ENCODE measurements at places on chromosomes 1 and 21.

DNA sequence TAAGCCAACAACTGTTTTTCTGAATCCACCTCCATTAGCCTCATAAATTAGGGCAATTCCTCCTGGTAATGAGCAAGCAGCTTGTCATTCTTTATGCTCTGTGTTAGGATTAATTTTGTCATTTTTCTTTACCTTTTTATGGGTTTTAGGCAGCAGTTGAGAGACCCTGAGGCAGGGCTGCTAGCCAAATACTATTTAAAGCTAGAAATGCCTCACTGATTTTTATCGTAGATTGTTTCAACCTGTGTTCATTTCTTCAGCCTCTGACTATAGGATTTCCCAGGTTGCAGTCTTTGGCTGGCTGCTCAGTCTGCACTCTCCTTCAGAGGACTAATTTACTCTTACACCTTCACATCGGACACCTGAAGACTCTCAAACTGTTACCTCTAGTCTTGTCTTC lies 61.9 kb upstream of the RABGAP1L start:
- no peak for DNase-seq

DNA sequence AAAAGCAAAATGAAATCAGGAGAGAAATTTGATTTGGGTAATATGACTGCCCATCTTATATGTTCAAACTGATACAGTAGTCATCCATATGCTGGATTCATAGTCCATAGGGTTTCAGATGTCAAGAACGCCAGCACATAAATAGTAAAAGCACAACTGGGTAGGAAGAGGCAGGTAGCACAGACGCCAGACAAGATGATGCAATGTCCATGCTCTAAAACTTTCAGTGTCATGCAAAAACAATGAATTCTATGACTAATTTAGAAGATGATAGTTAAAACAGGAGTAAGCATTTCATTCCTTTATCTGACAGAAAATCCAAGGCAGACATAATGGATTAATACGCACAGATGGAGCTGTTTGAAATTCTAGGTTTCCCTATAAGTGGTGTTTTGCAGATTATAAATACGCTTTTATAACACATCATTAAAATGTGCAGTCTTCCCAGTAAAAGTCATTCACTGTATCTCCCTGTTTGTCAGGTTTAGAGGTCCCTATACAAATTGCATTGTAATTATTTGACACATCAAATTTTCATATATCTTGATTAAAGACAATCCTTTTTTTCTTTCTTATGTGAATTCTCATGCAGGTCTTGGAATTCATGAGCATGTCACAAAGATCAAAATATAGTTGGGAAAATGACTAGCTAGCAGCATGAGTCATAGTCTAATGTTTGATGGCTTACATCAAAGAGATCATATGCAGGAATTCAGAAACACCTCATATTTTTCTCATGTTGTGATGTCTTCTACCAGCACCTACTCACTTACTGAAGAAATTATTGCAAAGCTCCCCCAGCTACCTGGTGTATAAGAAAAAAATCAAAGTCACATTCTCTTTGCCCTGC lies 139.9 kb downstream of the DSCAM start:
- DNase-seq = peak; percentile 63

DNA sequence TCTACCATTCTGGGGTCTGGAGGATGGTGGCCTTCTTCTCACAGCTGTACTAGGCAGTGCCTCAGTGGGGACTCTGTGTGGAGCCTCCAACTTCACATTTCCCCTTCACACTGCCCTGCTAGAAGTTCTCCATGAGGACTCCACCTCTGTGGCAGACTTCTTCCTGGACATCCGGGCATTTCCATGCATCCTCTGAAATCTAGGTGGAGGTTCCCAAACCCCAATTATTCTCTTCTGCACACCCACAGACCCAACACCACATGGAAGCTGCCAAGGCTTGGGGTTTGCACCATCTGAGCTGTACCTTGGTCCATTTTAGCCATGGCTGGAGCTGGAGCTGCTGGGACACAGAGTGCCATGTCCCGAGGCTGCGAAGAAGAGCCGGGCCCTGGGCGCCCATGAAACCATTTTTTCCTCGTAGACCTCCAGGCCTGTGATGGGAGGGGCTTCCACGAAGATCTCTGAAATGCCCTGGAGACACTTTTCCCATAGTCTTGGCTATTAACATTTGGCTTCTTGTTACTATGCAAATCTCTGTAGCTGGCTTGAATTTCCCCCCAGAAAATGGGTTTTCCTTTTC lies 170.5 kb downstream of the FOXD2 start:
- no peak for DNase-seq

DNA sequence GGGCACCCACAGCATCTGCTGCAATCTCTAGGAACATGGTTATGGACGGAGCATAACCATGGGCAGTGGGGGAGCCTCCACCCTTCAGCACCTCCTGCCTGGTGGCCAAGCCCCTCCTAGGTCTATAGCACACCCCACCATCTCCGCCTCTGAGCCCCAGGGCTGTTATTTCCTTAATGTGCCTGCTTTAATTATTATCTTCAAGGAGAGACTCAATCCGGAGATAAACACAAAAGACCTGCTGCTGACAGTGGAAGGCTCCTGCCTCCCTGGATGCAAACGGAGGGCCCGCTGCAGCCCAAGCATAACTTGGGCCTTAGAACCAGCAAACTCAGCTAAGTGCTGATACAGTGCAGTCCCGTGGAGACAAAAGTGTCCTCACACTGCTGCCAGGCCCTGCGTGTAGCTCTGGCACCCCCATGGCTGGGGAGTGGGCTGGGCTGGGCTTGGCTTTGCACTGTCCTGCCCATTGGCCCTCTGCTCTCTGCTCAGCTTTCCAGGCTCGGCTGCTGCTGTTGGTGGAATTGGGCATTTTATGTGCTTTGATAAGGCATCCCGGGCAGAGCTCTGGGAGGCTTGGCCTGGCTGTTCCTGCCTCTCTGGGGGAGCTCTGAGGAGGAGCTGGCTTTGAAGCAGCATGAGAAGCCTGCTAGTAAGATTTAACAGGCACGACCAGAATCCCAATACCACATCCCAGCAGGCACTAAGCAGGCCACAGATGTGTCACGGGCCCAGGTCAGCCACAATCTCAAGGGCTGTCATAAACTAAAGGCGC lies 620.2 kb downstream of the PTPRU start:
- DNase-seq = no peak

DNA sequence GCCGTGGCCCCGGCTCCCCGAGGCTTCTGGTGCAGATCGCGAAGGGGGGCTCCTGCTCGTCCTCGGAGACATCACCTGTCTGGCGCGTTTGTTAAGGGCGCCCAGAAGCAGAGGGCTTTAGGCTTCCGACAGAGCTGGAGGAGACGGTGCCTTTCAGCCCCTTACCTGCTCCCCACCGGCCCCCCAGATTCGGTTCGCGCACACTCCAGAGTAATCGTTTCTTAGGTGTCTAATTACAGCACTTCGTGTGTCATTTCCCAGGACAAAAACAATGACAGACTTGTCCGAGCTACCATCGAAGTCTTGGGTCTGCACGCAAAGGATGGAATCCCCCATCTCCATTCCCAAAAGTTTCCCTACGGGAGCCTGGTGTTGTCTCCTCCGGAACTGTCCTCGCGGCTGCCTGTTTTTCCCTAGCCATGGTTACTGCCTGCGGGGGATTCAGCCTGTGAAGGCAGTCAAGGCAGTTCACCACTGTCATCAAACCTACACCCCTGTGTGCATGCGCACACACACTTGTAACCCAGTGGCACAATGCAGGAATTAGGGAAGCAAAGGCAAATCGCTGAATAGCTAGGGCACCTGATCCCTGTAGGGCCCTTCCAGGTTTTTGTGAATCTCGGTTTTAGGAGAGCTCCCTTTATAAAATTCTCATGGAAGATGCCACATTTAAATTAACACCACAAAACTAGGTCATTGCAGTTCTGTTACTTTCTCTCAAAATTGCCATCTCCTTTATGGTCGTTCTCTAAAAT lies 738 bp upstream of the CDC42BPA start:
- DNase-seq = peak; percentile 54

GRCh38 chr1:59565611-59566410 lies 248.9 kb upstream of the HOOK1 start:
- DNase-seq = peak; percentile 89

- DNase-seq = no peak
Observed at GRCh38 chr21:44828362-44829056, 10.6 kb upstream of the SUMO3 start.

- DNase-seq = peak; percentile 49
Observed at GRCh38 chr21:44294391-44295162, 5.3 kb upstream of the PFKL start.

GRCh38 chr1:205811660-205812059 lies 1.3 kb downstream of the SLC41A1 start:
- DNase-seq = no peak

DNA sequence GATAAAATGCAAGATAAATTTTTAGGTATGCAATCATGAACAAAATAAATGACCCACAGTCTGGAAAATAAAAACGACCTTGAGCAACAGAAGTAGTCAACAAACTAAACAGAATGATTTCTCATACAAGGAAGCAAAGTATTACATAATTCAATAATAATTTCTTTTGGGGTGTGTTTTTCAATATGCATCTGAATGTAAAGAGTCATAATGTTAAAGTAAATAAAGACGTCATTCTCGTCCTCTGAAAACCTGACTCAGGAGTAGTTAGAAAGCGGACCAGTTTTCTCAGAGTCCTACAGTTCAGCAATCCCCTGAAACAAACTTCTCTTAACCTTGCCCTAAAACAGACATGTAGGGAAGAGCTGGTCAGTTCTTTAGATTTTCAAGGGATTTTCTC lies 18.6 kb downstream of the CDC42BPA start:
- no peak for DNase-seq

GRCh38 chr1:1199961-1200875 lies 6.2 kb downstream of the TNFRSF18 start:
- DNase-seq = no peak

GRCh38 chr1:67791686-67792085 lies 41.6 kb downstream of the GNG12 start:
- DNase-seq = peak; percentile 96

DNA sequence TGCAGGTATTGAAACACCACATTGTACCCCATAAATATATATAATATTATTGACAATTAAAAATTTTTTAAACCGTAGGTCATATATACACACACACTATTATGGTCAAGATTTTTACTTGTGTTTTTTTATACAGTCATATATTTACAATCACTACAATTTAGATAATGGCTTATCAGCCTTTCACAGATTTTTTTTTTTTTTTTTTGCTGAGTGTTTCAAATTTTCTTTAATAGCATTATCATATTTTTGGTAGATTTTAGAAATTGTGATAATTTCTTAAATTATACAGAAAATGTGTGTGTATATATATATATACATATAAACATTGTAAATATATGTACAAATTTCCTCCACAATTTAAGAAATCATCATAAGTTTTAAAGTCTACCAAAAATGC lies 68.6 kb upstream of the RGS2 start:
- no peak for DNase-seq

DNA sequence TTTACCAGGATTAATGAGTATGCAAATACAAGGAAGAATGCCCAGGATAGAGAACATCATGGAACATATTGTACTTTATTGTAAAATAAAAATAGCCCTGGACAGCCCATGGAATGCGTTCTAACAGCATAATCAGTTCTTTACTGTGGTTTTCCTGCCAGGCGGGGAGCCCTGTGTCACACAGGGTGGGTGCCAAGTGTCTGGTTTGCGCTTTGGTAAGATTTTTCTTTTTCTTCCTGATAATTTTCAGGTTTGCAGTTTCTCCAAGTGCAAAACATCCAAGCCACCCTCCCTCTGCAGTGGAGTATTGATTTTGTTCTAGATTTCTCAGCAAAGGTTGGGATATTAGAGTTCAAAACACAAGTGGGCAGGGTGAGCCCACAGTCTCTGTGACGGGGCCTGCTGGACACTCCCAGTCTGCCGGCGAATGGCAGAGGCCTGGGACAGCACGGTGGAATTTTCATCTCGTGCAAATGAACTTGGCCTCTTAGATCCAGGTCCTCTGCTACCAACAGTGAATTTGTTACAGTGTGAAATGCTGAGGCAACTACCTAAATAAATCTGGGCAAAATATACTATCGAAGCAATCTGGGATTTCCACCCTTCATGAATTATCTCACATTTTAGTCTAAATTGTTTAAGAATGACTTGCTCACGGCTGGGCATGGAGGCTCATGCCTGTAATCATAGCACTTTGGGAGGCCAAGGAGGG lies 15.6 kb upstream of the KCNJ15 start:
- peak; percentile 51 for DNase-seq

- DNase-seq = peak; percentile 13
Observed at GRCh38 chr21:26179501-26179900, 8.9 kb upstream of the APP start.

DNA sequence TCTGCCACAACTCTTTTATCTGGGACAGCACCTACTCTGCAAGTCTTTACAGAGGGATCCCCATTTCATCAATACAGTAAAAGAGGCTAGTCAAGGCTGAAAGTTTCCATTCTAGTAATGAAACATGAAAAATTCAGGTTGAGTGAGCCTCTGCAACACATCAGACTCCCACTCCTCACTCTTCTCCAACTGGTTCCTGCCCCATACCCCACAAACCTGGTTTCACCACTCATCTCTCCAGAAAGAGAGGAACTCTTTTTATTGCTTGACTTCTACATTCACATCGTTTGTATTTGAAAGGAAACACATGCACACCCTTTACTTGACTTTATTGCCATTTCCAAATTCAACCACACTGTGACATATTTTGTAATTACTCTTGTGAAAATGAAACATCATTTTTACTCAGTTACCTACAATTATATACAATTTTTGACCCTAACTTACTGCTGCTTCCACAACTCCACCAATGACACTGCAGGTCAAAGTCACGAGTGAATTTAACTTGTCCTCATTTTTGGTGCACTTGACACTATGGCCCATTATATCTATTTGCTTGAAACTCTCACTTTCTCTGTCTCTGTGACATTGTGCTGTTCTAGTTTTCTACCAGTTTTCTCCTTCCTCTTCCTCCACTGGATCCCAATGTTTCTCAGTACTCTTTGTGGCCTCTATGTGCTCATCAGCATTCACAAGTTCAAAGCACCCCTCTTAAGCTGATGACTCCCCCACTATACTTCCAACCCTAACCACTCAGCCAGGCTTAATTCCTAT lies 8.0 kb downstream of the STX6 start:
- DNase-seq = no peak

DNA sequence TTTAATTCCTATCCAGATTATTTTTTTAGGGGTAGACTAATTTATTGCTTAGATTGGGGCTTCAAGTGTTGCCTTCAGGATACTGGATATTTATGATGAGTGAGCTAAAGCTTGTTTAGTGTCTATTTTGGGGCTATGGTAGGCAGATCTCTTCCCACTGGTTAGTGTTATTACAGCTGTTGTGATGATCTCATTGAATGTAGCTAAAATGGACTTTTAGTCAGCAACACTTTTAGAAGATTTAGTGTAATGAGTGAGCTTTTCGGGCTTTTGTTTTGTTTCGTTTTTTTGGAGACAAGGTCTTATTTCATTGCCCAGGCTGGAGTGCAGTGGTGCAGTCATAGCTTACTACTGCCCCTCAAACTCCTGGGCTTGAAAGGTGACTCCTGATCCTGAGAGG lies 14.2 kb downstream of the THRAP3 start:
- no peak for DNase-seq

- DNase-seq = no peak
Observed at GRCh38 chr1:61828805-61829204, 86.5 kb downstream of the PATJ start.

DNA sequence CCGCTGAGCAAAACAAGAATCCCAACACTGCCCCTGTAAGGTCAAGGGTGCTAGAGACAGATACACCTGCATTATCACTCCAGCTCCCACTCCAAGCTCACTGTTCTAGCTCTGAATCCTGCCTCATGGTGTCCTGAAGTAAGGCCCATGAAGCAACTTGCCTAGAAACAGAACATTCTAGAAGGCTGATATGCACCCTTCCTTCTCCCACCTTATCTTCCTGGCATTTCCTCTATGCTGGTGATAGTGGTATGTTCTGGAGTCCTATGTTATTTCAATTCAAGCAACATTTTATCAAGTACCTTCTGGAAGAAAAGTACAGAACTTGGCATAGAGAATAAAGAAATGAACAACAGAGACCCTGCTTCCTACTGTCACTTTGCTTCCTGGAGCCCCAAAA lies 317.1 kb upstream of the KAZN start:
- DNase-seq = no peak

Measured in fibroblast of upper back skin (primary cell).